ENCODE measurements at places on chromosomes 13 and 19.

DNA sequence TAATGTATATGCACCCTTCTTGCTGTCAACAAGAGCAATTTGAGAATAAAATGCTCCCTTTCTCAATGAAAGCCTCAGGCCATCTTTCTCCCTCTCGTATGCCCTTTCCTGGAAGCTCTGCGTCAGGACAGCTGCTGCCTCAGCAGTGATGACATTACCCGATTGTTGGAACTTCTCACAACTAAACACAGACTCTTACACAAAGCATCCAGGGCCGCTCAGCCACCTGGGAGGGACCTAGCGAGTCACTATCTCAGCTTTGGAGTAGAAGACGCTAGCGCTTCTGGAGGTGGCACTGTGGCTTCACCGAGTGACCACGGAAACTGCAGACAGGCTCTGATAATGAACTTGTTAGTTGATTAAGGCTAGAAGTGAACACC, 153.2 kb upstream of the SOX1 start:
- DNase-seq: no peak

DNA sequence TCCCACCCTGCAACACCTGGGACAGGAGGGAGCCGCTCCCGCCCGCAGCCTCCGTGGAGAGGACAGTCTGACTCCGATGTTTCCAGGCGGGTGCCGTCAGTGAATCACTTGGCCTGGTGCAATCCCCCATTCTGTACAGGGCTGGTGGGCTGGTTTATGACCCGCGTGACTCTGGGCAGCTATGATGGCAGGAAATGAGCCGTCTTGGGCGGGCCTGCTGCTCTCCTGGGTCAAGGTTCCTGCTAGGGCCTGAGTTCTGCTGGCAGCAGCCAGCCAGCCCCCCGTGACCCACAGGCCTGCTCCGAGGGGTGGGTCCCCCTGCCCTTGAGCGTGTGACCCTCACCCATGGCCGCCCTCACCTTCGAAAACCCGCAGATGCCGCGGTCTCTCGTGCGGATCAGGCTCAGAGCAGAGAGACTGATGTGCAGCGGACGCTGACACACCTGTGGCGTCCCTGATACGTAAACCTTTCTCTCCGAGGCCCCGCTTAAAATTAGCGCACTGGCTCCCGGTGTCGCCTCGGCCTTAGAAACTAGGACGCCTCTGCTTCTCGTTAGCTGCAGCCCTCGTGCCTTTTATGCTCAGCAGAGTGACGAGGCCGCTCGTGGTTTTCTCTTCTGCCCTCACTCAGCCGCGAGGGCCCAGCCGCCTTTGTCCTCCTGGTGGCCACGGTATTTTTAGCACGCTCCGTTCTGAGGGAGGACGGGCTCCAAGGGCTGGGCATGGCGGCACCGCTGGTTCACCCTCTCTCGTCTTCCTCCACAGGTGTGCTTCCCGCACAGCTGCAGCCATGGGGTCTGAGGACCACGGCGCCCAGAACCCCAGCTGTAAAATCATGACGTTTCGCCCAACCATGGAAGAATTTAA, 63.4 kb downstream of the KDM4B start:
- no peak for DNase-seq

- no peak for DNase-seq
Observed at GRCh38 chr19:31818798-31819105, 469.5 kb upstream of the TSHZ3 start.

GRCh38 chr19:772730-773436, 22.0 kb downstream of the MISP start:
- DNase-seq: no peak

DNA sequence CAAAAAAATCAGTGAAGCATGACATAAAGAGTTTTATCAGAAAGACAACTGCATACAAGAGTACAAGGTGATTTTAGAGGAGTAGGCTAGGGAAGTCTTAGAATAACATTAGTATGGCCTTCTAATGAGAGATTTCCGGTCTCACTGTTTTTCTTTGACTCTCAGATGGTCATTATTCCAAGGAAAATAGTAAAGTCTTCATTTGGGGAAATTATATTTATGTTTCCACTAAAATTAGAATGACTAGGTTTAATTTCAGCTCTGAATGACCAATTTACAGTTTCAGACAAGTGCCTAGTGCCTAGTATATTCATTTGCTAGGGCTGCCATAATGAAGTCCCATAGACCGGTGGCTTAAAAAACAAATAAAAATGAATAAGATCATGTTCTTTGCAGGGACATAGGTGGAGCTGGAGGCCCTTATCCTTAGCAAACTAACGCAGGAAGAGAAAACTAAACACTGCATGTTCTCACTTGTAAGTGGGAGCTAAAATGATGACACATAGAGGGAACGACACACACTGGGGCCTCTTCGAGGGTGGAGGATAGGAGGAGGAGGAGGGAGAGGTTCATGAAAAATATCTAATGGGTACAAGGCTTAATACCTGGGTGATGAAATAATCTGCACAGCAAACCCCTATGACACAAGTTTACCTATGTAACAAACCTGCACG, 303.1 kb downstream of the PCDH9 start:
- DNase-seq: no peak

- no peak for DNase-seq
Observed at GRCh38 chr19:366951-367350, 22.4 kb upstream of the MIER2 start.

GRCh38 chr13:34419025-34419424, 523.0 kb upstream of the NBEA start:
- no peak for DNase-seq

DNA sequence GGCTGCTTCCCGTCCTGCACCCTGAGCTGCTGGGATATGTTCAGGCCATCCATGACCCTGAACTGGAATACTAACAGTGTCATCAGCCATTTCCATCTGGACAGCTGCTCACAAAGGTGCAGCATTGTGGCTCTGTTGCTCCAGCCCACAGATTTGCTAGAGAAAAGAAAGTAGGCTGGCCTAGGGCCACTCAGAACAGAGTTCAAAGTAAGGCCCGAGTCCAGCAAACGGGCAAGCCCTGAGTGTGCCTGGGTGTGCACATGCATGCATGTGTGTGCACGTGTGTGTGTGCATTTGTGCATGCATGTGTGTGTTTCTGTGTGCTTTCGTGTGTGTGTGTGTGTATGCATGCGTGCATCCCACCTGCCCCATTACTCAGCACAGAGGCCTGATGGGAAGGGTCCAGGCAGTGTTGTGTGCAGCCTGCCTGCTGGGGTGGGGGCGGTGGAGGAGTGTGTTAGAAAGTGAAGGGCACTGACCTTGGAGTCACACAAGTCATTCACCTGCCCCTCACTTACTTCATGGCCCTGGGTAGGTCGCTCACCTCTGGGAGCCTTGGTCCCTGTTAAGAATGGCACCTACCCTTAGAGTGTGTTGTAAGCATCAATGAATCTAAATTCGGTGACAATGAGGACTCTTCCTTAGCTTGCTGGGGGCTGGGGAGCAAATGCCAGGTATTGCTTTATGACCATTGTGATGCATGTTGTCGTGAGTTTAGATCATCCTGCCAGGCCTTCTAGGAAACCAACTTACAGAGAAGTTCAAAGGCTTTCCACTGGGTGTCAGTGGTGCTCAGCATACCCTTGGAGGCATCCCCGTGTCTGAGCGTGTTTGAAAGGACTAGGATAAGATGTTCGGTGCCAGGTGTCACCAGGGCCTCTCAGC, 53.2 kb downstream of the GPR12 start:
- peak; percentile 47 for DNase-seq

DNA sequence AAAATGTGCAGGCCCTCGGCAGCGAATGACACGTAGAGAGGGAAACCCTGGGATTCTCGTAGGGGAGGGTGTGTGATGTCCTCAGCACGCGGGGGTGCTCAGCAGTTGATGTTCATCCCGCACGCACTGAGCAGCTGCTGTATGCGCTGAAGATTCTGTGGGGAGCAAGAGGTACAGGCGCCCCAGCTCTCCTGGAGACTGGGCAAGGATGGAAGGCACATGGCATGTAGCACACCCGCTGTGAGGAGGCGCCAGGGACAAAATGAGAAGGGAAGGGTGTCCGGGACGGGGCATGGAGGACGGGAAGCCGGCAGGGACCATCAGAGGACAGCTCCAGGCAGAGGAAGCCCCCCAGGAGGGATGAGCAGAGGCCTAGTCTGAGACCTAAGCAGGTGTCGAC, 15.4 kb downstream of the ATP11A start:
- no peak for DNase-seq

- no peak for DNase-seq
Observed at GRCh38 chr19:3863648-3864047, 5.2 kb downstream of the ZFR2 start.

GRCh38 chr19:16098821-16099220, 12.9 kb upstream of the RAB8A start:
- DNase-seq: no peak

GRCh38 chr13:24727731-24728601, 36.0 kb upstream of the RNF17 start:
- DNase-seq: peak; percentile 79

DNA sequence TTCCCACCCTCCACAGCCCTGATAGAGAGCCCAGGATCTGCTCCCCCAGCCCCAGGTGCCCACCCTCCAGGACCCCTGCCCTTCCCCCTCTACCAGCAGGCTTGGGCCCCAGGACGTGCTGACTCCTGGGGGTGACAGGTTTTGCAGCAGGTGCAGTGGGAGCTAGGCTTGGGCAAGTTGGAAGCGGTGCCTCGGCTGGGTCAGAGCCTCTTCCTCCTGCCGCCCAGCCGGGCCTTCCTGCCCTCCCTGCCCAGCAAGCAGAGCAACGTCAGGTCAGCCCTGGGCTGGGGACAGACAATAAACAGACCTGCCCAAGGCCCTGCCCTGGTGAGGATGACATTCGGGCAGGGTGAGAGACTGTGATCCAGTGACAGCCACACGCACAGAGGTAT, 9.2 kb upstream of the NCCRP1 start:
- no peak for DNase-seq

DNA sequence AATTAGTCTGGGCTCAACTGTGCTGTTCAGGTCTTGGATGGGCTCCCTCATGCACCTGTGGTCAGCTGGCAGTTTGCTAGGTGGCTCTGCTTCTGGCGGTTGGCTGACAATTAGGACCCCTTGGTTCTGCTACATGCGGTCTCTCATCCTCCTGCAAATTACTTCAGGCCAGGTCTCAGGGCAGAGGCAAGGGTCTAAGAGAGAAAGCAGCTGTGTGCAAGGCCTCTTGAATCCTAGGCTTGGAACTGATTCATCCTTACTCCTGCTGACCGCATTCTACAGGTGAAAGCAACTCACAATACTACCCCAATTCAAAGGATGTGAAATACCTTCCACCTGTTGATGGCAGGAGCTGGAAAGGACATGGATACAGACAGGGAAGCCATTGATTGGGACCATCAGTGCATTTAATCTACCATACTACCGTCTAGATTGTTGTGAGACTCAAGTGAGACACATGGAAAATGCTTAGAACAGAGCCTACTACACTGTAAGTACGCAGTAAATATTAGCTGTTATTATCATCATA, 19.1 kb downstream of the CBY2 start:
- no peak for DNase-seq

DNA sequence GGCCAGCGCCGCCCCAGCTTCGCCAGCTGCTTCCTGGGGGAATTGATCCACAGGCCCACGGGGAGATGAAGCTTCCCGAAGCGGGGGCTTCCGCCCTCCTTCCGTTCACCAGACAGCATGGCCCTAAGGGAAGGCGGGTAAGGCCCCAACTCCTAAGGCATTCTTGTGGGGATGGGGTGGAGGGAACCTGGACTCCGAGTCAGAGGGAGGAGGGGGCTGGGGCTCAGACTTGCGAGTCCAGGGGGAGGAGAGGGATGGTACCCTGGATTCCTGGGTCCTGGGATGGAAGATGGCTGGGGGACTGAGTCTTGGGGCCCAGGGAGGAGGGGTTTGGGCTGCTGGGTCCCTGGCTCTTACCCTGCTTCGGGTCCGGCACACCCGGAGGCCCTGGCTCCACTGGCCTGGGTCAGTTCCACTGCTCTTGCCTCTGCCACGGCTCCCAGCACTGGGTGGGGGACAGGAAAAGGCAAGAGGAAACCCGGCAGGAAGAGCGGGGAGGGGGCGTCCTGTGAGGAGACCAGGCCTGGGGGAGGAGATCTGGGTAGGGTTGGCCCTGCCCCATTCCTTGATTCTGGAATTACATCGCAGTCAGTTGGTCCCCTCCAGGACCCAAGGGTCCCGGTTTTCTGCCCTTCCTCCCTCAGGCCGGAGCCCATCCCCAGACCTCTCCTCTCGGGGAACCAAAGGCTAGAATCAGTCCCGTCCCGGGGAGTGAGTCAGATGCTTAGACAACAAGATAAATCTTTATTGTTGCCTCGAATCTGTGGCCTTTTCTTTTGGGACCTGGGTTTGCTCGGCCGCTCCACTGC, at the start of gene RASIP1:
Gene RASIP1, minus strand, starts transcription at position 447 of the 809 bp plus-strand sequence. Its CDS starts 328 bp downstream, at position 119.
- no peak for DNase-seq

DNA sequence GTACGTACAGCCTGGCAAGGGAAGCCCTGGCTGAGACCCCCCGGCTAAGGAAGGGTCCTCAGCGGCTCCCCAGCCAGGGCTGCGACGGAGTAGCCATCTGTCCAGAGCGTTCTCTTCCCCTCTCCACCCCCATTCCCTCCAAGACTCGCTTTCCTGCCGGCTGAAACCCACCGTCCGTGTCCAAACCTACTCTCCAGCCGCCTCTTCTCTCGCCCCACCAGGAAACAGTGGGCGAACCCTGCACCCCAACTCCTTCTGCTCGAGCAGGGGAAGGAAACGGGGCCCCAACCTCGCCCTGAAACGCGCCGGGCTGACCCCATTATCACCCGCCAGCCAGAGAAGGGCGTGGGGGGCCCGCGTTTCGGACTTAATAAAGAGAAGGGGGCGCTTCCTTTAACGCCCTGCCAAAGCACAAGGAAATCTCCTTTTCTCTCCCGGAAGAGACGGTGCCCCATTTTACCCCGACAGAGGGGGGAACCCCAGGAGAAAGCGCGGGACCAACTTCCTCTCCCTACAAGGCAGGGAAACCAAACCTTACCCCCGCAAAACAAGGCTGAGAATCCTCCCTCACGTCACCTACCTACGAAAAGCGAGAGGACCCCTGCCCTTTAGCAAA, 2.5 kb downstream of the ZC3H4 start:
- peak; percentile 59 for DNase-seq

DNA sequence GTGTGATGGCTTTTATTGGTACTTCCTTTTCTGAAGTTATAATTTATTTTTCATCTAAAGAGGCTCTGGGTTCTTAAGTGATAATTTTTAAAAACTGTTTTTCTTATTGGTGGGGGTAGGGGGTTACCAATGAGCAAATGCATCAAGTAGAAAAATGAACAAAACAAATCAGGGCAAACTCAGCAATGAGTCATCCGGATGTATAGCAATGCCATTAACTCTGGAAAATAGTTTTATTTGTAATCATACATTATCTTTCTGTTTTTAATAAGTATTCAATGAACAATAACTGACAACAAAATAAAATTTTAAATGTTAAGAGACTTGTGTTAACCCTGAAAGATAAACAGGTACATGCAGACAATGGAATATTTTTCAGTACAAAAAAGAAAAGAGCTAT, 67.6 kb downstream of the UFM1 start:
- DNase-seq: no peak

All from activated CD4-positive, alpha-beta T cell treated with anti-CD3 and anti-CD28 coated beads, Interleukin-2, amount 50 U/mL, for 16 hours (primary cell).